Trophoblast cell (in vitro differentiated cells and primary cell): ENCODE measurements at places on chromosomes 16 and 17.

- no peaks in the 10 kb centered on the region for H3K4me1 ChIP-seq
- no peak overlapping the region for H3K27ac ChIP-seq
- DNase-seq = no peak
- no peaks in the 10 kb centered on the region for H3K27me3 ChIP-seq
- no peaks in the 10 kb centered on the region for H3K36me3 ChIP-seq
Observed at GRCh38 chr16:71185347-71185746, 45.2 kb downstream of the HYDIN start.

DNA sequence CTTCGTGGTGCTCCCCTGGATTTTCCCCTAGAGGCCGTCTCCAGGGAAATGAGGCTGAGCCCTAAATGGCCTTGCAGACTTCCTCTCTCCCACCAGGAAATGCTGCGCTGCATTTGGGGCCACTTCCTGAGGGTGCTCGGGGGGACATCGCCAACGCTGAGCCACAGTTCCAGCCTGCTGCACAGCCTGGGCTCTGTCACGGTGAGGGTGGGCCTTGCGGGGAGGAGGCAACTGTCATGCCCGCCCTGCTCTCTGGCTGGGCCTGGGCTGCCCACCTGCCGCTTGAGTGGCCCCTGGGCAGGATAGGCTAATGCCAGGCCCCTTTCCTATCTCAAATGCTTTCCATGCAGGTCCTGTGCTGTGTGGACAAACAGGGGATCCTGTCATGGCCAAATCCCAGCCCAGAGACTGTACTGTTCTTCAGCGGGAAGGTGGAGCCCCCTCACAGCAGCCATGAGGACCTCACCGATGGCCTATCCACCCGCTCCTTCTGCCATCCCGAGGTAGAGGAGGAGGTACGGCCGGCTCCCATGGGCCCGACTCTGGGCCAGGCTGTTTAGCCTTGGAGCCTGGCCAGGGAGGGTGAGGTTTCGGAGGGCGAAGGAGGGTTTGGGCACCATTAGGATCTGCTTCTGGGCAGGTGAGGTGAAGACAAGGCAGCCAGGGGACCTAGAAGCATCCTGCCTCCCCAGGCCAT is 24.2 kb downstream of the CASKIN2 start:
- H3K4me1 ChIP-seq = no peaks in the 10 kb centered on the region
- H3K27ac ChIP-seq = no peak overlapping the region
- no peaks in the 10 kb centered on the region for H3K27me3 ChIP-seq
- peaks cover 53% of the 10 kb centered on the region for H3K36me3 ChIP-seq

GRCh38 chr16:52350031-52350642 is 196.8 kb downstream of the TOX3 start:
- no peak overlapping the region for H3K27ac ChIP-seq
- no peaks in the 10 kb centered on the region for H3K4me1 ChIP-seq
- H3K4me3 ChIP-seq = no peak overlapping the region

- DNase-seq = no peak
- H3K27me3 ChIP-seq = no peaks in the 10 kb centered on the region
- H3K4me3 ChIP-seq = no peak overlapping the region
- no peaks in the 10 kb centered on the region for H3K4me1 ChIP-seq
- H3K36me3 ChIP-seq = peaks cover 10% of the 10 kb centered on the region
Observed at GRCh38 chr17:35404360-35404759, 27.9 kb downstream of the SLFN12 start.

- no peaks in the 10 kb centered on the region for H3K27me3 ChIP-seq
- H3K4me1 ChIP-seq = no peaks in the 10 kb centered on the region
- no peak for DNase-seq
- no peaks in the 10 kb centered on the region for H3K36me3 ChIP-seq
Observed at GRCh38 chr17:69143683-69144231, 2.1 kb upstream of the ABCA6 start.

DNA sequence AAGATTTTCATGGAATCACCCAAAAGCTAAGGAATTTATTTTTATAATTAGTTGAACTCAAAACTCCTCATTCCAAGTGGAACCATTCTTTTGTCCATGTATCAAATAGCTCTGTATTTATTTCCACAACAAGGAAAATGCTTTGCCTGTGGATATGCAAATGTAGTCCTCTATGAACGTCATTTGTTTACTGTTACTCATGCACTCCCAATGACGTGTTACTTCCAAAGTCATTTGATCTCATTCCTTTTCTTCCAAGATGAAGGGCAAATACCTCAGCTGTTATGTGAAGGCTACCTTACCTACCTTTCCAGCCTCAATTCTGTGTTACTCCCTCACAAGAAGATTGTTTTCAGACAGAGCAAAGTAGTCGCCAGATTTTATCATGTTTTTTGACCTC is 83.7 kb downstream of the ITFG1 start:
- no peaks in the 10 kb centered on the region for H3K36me3 ChIP-seq
- H3K27ac ChIP-seq = no peak overlapping the region
- no peaks in the 10 kb centered on the region for H3K27me3 ChIP-seq
- no peak overlapping the region for H3K4me3 ChIP-seq
- no peaks in the 10 kb centered on the region for H3K4me1 ChIP-seq

DNA sequence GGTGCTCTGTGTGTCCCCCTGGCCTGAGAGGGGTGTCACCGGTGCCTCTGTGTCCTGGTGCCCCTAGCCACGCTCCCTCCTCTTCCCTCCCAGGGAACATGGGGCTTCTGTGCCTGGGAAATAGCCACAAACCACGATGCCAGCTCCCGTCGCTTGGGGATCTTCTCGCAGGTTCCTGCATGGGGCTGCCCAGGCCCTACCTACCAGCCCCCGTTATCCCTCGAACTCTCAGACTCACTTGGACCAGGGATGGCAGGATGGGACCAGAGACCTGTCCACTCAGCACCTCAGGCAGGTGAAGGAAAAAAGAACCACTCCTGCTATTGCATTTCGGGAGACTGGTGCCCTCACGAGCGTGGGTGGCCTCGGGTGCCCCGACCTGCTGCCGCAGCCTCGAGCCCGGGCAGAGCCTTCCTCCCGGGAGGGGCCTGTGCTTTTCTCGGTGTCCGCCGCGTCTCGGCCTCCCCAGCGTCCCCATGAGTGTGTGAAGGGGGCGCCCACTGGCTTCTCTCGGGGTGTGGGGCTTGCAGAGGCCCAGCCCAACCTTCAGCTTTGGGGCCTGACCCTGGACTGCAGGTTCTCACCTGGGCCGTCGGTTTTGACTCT is 41.0 kb upstream of the GNG13 start:
- DNase-seq = no peak
- H3K4me3 ChIP-seq = no peak overlapping the region
- H3K4me1 ChIP-seq = no peaks in the 10 kb centered on the region
- H3K27me3 ChIP-seq = no peaks in the 10 kb centered on the region
- H3K36me3 ChIP-seq = no peaks in the 10 kb centered on the region

GRCh38 chr17:32021615-32021955 is 14.4 kb downstream of the LRRC37B start:
- peaks cover 7% of the 10 kb centered on the region for H3K36me3 ChIP-seq
- no peak overlapping the region for H3K27ac ChIP-seq
- no peak overlapping the region for H3K4me3 ChIP-seq
- H3K4me1 ChIP-seq = no peaks in the 10 kb centered on the region

- no peak within 1 kb of the TSS for H3K27ac ChIP-seq
- no peak within 1 kb of the TSS for H3K4me3 ChIP-seq
- no peaks in the 10 kb centered on the region for H3K27me3 ChIP-seq
- H3K4me1 ChIP-seq = no peaks in the 10 kb centered on the region
- H3K36me3 ChIP-seq = no peaks in the 10 kb centered on the region
Observed at GRCh38 chr17:40884708-40885512, at the start of gene KRT20. TSS of gene KRT20 (minus strand) at chr17:40885242. CDS start at chr17:40885185, 57 bp downstream.

- no peak overlapping the region for H3K4me3 ChIP-seq
- H3K4me1 ChIP-seq = peaks cover 16% of the 10 kb centered on the region
- H3K36me3 ChIP-seq = no peaks in the 10 kb centered on the region
Observed at GRCh38 chr16:15961571-15962090, 12.2 kb downstream of the ABCC1 start.

- H3K27me3 ChIP-seq = no peaks in the 10 kb centered on the region
- H3K27ac ChIP-seq = no peak overlapping the region
- H3K4me3 ChIP-seq = no peak overlapping the region
- peaks cover 3% of the 10 kb centered on the region for H3K4me1 ChIP-seq
- H3K36me3 ChIP-seq = peaks cover 15% of the 10 kb centered on the region
Observed at GRCh38 chr16:87728026-87728425, 37.8 kb downstream of the KLHDC4 start.

DNA sequence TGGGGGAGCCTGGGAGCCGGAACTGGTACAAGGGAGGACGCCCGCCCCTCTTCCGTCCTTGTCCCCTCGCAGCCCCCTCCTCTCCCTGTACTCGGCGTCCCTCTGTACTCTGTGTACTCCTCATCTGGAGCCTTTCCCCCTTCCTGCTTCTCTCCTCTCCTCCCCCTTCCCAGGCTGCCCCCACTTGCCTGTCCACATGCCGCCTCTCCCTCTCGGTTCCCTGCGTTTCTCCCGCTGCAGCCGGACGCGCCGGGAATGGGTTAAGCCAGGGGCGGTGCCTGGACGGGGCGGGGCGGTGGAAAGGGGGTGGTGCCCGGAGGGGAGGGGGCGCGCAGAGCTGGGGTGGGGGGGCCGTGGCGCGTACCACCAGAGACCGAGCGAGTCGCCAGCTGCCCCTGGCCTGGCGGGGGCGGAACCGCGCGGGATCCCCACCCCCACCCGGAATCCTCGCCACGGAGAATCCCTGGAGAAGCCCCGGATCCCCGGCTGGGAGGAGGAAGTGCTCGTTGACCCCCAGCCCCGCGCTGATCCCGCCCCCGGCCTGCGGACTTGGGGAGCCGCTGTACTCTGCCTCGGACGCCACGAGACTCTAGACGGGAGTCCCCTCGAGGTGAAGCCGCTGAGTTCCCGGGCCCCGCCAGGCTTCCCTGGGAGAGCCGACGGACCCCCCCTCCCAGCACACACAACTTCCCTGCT is 22.6 kb downstream of the GJD3 start:
- H3K27ac ChIP-seq = peak overlapping the region; percentile 51
- no peaks in the 10 kb centered on the region for H3K36me3 ChIP-seq
- H3K4me1 ChIP-seq = peaks cover 38% of the 10 kb centered on the region
- H3K27me3 ChIP-seq = no peaks in the 10 kb centered on the region

GRCh38 chr17:40349895-40350688 is 14.4 kb downstream of the GJD3 start:
- H3K36me3 ChIP-seq = peaks cover 44% of the 10 kb centered on the region
- no peak overlapping the region for H3K27ac ChIP-seq
- peaks cover 31% of the 10 kb centered on the region for H3K4me1 ChIP-seq
- H3K27me3 ChIP-seq = no peaks in the 10 kb centered on the region
- no peak overlapping the region for H3K4me3 ChIP-seq
